ENCODE measurements at places on chromosomes 6 and 20.

- DNase-seq = no peak
These were observed 658.8 kb upstream of the CHD6 start for GRCh38 chr20:42276718-42277602.

DNA sequence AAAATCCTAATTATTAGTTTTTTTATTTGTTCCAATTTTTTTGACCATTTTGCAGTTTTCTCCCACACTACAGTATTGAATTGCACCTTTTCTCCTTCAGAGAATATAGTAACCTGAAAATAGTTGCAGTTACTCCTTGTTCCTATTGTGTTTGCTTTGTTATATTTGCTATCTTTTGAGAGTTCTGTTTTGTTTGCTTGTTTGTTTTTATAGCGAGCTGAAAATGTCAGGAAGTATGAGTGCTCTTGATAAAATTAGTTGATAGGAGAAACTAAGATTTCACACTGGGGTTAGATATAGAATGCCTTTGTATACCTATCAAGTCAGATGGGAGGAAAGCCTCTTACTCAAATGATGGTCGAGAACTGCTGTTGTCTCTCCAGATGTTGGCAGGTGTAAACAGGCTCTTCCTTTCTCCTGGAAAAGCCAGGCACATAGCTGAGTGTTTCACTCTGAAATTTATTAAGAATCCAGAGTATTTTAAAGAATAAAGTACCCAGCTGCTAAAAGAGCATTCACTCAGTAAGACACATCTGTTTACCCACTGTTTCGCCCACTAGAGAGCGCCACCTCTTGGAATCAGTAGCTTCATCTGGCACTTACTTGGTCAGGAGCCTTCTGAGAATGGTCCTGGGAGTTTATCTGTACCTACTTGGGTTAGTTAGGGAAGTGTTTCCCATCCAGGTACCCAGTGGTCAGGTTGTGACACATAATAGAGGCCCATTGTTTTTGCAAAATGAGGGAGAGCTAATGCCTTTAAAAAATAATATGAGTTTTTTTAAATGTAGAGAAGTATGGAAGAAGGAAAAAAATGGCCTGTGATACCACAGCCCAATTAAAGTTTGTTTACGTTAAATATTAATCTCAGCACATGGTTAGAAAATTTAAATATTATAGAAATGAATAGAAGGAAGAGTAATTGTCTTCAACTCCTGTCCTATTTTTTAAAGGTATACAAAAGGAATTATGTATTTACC is 11.2 kb downstream of the NT5DC1 start:
- peak; percentile 41 for DNase-seq

DNA sequence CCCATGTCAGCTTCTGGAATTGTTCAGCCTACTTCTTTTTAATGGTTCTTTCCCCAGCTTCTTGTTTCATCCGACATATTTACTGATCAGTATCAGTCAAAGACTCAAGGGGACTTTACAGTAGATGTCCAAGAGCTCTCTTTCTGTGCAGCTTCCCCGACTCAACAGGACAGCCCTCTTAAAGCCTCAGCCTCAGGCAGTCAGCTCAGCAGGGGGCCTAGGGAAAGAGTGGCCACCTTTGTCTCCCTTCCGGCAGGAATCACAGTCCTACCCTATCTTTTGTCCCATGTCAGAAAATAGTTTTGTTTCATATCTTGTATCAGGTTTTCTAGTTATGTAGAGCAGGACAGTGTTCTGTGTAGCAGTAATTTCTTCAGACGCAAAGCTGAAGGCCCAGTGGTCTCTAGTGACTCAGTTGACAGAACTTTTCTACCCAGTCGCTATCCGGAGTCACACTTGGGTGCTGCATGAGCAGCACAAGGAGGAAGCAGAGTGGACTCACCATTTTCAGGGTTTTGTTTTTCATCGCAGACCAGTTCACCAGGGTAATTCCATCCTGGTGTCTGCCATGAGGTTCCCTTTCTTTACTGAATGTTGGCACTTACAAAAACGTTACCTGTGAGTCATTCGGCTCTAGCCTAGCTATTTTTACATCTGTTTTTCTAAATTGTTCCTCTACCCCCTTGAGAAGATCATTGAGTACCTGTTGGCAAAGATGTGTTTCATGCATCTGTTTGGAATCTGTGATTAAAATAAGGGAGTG is 47.7 kb downstream of the SPATA2 start:
- DNase-seq = no peak

- no peak for DNase-seq
These were observed 56.6 kb downstream of the E2F3 start for GRCh38 chr6:20458027-20458894.

DNA sequence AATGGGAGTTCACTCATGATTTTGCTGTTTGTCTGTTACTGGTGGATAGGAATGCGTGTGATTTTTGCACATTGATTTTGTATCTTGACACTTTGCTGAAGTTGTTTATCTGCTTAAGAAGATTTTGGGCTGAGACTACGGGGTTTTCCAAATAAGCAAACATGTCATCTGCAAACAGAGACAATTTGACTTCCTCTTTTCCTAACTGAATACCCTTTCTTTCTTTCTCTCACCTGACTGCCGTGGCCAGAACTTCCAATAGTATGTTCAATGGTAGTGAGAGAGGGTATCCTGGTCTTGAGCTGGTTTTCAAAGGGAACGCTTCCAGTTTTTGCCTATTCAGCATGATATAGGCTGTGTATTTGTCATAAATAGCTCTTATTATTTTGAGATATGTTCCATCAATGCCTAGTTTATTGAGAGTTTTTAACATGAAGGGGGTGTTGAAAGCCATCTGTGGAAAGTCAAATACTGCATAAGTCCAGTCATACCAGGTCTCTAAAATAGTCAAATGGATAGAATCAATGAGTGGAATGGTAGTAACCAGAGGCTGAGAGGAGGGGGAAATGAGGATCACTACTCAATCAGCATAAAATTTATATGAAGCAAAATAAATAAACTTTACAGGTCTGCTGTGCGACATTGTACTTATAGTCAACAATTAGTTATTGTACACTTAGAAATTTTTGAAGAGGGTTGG is 610.4 kb upstream of the ADGRB3 start:
- DNase-seq = no peak

DNA sequence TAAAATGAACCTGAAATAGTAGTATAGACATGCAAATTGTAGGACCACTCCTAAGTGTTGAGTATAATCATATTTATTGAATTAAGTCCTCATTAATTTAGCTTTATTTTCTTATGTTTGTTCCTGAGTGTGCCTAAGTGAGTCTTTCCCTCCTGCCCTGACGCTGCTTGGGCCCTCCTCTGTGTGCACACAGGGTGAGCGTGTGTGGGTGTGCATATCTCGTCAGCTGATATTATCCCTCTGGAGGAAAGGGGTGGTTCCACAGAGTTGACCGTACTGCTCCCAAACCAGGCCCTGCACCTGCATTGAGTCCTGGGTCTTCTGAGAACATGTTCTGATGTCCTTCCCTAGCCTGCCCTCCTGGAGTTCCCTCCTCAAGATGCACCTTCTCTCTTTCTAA is 28.0 kb downstream of the TULP4 start:
- no peak for DNase-seq

DNA sequence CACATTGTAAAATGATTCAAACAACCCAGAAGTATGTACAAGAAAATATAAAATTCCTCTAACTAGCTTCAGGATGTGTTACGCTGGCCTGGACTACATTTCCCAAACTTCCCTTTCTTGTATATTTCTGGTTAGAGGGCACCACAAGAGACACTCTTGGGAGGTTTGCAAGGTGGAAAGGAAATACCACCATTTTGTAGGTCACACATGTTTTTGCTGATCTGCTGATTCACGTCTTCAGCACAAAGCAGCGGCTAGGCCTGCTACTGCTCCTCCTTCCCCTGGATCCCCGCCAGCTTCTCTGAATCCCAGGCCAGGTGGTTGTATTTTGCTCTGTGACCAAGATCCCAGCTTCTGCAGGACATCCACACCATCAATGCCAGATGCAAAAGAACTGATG is 104.2 kb downstream of the AGPAT4 start:
- peak; percentile 63 for DNase-seq

DNA sequence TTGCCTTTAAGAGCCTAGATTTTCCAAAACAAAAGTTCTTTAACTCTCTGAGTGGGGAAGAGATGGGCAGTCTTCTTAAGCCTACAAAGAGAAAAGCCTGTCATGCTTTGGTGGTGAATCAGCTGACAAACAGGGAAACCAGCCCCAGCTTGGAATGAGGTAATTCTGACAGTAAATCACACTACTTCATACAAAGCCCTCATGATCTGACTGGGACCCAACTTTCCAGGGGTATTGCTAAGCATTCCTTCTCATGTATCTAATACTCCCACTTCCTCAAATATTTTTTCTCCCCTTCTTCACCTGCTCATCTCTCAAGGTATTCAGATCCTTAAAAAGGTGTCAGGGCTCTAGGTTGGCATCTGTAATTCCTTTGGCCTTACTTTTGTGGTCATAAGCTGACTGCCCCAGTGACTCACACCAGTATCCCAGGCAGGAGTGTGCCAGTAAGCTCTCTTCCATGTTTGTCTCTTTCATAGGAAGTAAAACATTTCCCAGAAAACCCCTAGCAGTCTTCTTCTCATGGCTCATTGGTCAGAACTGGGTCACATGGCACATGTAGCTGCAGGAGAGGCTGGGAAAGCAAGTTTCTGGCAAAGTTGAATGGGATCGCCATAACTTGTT is 15.0 kb upstream of the TBC1D22B start:
- DNase-seq = peak; percentile 97

DNA sequence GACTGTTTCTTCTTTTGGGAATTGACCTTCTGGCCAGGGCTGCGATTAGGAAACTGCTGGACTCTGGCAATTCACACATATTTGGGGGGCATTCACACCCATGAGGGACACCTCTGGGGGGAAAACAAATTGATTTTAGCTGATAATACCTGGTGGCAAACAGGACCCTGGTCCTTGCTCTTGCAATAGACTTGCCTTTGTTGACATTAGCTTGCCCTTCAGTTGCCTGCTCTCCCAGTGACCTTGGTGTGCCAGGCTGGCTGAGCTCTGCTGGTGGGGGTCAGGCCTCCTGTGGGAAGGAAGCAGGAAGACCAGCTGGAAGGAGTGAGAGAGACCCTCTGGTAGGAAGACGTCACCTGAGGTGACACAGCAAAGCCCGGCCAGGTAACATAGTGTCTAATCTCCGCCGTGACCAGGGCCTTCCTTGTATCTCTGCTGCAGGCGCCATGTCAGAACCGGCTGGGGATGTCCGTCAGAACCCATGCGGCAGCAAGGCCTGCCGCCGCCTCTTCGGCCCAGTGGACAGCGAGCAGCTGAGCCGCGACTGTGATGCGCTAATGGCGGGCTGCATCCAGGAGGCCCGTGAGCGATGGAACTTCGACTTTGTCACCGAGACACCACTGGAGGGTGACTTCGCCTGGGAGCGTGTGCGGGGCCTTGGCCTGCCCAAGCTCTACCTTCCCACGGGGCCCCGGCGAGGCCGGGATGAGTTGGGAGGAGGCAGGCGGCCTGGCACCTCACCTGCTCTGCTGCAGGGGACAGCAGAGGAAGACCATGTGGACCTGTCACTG is 5.3 kb downstream of the CDKN1A start:
- DNase-seq = no peak

- DNase-seq = no peak
These were observed 1015.1 kb downstream of the EPHA7 start for GRCh38 chr6:92404281-92404680.

- no peak for DNase-seq
These were observed 24.4 kb downstream of the DIDO1 start for GRCh38 chr20:62901891-62902290.

- DNase-seq = no peak
These were observed 24.7 kb downstream of the DACT2 start for GRCh38 chr6:168294901-168295300.

- no peak for DNase-seq
These were observed 49.7 kb upstream of the GPR31 start for GRCh38 chr6:167207527-167207926.

DNA sequence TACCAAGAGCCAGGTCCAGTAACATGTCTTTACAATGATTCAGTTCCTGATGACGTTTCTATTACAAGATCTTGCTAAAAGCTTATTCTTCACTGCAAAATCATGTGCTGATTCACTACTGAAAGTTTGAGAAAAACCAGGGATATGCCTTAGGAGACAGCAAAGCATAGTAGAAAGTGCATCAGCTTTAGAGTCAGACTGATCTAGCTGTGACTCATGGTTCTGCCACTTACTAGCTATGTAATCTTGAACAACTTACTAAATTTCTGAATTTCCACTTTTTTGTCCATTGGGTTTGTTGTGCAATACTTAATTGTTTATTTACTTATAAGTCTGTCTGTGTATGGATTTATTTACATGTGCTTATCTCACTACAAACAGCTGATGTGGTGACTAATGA is 198.5 kb upstream of the RSPO3 start:
- DNase-seq = peak; percentile 46

DNA sequence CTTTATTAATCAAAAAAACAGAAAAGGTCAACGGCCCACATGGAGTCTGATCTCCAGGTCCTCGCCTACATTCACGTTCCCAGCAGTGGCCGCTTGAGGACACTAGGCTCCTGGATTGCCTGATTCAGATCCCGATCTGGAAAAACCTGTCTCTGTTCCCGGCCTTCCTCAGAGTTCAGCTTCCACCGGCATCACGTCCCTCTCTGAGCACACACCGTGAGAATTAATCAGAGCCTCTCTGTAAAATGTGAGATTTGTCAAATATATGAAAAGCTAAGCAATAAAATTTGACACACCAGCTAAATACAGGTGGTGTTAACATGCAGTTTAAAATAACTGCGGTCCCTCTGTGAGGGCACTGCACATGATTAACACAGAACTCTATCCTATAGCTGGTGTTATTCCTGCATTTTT is 122.8 kb upstream of the COL21A1 start:
- no peak for DNase-seq

DNA sequence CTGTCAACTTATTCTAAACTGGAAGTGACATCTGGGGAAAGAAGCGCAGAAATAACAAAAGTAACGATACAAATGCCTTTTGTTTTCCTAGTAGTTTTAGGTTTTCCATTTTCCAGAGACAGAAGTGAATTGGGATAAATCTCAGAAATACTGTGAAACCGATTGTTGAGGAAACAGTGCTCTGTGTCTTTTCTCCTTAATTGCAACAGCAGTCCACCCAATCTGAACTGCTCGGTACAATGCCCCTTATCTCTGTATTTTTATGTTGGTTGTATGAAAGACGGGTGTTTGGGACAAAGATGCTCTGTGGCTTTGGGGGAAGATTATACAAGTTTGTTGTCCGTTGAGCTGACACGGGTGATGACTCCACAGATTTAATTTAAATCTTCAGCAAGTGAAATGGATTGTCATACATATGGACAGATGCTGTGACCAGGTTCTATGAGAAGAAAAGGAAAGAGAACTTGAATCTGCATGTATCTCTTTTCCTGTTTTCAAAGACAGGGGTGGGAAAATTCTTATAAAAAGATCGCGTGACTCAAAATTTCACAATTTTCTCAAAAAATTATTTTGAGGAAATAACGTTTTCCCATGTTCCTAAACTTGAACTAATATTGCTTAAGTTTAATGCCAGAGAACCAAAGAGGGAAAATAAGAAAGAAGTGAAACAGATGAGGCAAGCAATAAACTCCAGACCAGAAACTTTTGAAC is 41.2 kb downstream of the SASH1 start:
- no peak for DNase-seq

- no peak for DNase-seq
These were observed 141.6 kb downstream of the BTBD9 start for GRCh38 chr6:38498085-38498484.

GRCh38 chr20:6241591-6241990 is 118.8 kb upstream of the FERMT1 start:
- no peak for DNase-seq

GRCh38 chr6:56528412-56528841 is 114.3 kb downstream of the DST start:
- peak; percentile 81 for DNase-seq

GRCh38 chr6:152150196-152150595 is 342.7 kb downstream of the ESR1 start:
- no peak for DNase-seq

Measured in A172 (cell line).